Stimulated activated CD8-positive, alpha-beta memory T cell treated with anti-CD3 and anti-CD28 coated beads, Interleukin-15, amount 100 ng/mL, for 48 hours (primary cell): ENCODE measurements at places on chromosomes 11 and 22.
A peak's percentile ranks its signal among the peaks of the same experiment; 100 is the strongest.

- no peak for DNase-seq
These were observed at the start of gene SLC22A12 for GRCh38 chr11:64590763-64591221. TSS of gene SLC22A12 (plus strand) at chr11:64591220. CDS start at chr11:64591557, 337 bp downstream.

DNA sequence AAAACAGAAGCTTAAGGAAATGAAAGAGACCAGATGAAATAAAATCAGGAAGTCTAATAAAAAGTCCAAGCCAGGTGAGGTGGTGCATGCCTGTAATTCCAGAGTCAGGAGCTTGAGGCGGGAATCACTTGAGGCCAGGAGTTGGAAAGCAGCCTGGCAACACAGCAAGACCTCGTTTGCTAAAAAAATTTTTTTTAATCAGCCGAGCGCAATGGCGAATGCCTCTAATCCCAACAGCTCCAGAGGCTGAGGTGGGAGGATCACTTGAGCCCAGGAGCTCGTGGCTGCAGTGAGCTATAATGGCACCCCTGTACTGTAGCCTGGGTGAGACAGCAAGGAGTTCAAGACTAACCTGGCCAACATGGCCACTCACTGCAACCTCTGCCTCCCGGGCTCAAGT is 8.0 kb downstream of the RAB6A start:
- no peak for DNase-seq

GRCh38 chr11:69377029-69377952 is 83.3 kb downstream of the MYEOV start:
- DNase-seq: no peak

GRCh38 chr22:39128508-39128907 is 24.0 kb downstream of the CBX7 start:
- DNase-seq: no peak

DNA sequence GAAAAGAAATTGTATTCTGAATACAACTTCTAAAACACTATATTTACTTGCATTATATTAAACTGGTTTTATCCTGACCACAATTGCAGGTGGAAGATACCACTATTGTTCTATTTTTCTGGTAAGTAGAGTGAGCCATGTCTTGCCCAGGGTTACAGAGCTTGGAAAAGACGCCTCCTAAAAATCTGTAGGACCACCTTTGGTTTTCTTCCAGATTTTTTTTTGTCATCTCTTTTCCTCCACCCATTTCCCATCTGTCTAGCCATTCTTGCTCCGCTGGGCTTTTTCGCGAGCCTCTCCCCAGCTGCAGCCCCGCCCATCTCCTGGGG is 294 bp upstream of the MTMR3 start:
- no peak for DNase-seq

DNA sequence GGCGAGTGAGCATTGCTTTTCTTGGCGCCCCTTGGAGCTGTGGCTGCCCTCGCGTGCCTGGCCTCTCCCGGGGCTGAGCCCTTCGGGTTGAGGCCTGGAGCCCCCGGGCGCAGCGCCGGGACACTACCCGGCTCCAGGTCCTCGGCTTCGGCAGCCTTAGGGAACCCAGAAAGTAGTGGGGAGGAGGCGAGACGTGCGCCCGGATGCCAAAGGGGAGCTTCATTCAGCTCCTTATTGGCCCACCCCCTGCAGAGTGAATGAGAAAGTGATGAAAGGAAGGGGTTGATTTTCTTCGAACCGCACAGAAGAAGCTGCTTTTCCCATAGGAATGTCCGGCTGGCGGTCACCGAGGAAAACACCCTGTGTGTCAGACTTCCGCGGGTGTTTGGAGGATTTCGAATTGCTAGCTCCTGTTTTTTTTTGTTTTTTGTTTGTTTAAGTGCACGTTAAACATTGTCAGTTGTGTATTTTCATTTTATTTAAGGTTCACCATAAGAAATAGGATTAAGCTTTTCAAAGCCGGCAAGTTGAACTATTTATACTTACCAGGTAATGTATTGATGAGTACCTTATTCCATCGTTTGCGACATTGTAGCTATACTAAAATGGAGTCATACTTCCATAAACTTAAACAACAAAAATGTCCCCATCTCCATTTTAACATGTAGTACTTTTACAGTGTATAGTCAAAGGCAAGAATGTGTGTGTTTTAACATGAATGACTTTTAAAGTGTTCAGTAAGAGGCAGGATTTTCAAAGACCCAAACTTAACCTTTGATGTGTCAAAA is 841 bp upstream of the EIF4G2 start:
- DNase-seq: peak; percentile 14

- no peak for DNase-seq
These were observed at the start of gene DRD4 for GRCh38 chr11:636511-637332. TSS of gene DRD4 (plus strand) at chr11:637269. CDS start at chr11:637305, 36 bp downstream.
